GM23248 (cell line): ENCODE measurements at places on chromosomes 11 and 22.

DNA sequence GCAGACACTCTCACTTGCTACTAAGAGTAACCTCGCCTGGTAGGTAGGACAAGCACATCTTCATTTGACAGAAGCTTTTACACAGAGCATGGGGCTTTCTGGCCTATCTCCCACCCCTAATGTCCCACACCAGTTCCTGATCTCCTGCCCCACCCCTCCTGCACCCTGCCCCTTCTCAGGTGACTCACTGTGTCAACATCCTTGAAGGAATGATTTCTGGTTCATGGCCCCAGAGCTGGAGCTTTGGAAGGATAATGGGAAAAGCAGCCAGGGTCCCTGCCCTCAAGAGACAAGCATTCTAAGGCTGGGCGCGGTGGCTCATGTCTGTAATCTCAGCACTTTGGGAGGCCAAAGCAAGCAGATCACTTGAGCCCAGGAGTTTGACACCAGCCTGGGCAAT, 47.2 kb downstream of the LRFN4 start:
- DNase-seq: no peak

DNA sequence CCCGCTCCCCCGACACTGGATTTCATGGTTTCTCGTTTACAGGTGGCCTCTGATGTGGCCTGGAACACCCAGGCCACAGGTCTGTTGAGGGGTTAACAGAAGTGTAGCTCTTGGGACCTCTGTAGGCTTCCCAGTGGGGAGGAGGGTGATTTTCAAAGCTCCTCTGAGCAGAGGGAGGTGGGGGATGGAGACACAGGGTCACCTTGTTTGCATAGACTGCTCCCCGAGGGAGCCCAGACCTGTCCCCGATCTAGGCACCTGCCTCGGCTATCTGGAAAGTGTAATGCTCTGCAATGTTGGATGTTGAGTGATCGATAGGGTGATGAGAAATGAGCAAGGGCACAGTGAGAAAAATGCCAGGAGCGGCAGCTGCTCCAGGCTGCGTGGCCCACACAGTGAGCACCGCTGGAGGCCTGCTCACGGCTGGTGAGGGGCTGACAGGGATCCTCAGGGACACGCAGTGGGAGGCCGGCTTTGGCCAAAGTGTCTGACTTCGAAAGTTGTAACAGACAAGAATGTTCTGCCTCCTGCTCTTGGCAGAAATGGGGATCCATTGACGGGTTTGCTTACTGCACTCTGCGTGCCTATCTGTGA, 594.1 kb downstream of the BRD1 start:
- DNase-seq: no peak

GRCh38 chr11:71372693-71373657, 75.2 kb downstream of the DHCR7 start:
- DNase-seq: peak; percentile 54

DNA sequence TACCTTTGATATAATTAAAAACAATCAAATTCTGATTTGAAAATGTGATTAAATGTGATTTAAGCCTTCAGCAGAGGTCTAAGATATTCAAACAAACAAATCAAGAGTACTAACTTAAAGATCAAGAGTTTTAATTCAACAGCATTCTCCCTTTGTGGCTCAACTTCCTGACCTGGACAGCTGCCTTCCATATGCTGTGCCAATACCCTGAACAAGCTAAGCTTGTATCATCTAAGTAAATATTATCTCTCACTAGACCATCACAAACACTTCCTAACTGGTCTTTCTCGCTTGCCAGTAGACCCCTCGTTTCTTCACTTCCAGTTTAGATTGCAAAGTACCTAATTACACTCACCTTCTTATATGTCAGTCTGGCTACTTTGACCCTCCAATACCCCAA, 35.9 kb upstream of the P4HA3 start:
- peak; percentile 49 for DNase-seq

- DNase-seq: peak; percentile 88
Observed at GRCh38 chr11:116879800-116880625, 42.6 kb upstream of the APOA1 start.

- DNase-seq: peak; percentile 81
Observed at GRCh38 chr11:61138935-61139334, 22.3 kb downstream of the VPS37C start.

DNA sequence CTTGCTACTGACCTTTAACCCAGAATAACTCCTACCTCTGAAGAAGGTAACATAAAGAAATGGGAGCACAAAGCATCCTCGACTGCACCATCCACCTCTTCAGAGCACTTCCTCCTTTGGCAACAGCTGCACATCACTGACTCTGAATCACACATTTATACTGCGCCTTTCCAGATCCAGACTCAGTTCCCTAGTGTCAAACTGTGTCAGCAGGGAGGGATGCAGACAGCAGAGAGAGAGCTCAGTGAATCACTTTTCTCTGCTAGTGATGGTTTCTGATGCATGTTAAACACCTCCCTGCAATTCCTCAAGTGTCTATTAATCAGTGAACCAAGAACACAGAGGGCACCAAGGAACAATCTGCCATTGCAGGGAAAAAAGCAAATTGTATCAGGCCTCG, 118.9 kb downstream of the PLEKHA7 start:
- DNase-seq: no peak

DNA sequence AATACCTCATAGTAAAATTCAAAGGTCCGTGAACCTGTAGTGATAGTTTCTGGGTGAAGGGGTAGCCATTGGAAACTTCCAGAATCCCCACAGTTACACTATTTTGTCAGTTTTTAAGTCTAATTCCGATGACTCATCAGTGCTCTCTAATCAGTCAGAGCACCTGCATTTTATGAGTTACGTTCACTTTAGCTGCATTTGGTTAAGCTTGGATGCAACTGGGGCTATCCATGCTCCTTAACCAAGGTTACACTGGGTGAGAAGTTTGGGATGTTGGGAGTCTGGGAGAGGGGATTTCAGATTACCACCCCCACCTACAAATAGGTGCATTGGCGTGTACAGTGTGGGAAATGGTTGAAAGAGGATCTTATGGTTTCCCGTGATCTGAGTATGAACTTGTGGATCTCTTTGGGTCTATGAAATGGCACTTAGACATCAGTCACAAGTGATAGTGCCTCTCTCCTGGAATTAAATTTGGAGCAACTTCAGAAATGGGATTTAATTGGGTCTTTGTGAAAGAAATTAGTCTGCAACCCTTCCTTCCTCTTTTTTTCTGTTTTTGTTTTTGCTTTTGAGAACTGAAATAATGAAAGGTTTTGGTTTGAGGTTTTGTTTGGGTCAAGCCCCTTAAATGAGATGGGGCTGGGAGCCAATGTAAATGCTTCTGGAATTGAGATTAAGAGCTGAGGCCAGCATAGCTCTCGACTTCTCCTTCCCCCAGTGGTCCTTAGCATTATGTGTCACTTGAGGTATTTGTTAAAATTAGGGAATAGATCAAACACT, 31.5 kb downstream of the EHF start:
- DNase-seq: no peak

- DNase-seq: no peak
Observed at GRCh38 chr11:64800303-64801157, 2.5 kb downstream of the MAP4K2 start.

DNA sequence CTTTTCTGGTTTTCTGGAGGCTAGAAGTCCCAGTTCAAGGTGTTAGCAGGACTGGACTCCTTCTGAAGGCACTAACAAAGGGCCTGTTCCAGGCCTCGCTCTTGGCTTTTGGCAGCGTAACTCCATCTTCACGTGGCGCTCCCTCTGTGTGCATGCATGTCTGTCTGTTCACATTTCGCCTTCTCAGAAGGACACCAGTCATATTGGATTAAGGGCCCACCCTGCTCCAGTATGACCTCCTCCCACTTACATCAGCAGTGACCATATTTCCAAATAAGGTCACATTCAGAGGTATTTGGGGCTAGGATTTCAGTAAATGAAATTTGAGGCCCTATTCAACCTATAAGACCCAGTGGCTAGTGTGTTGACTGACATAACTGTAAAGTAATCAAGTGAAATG, 20.0 kb downstream of the APLP2 start:
- DNase-seq: no peak

- no peak for DNase-seq
Observed at GRCh38 chr11:67024410-67024809, 1.5 kb downstream of the SYT12 start.

- DNase-seq: no peak
Observed at GRCh38 chr11:78740199-78741071, 165.8 kb upstream of the NARS2 start.

DNA sequence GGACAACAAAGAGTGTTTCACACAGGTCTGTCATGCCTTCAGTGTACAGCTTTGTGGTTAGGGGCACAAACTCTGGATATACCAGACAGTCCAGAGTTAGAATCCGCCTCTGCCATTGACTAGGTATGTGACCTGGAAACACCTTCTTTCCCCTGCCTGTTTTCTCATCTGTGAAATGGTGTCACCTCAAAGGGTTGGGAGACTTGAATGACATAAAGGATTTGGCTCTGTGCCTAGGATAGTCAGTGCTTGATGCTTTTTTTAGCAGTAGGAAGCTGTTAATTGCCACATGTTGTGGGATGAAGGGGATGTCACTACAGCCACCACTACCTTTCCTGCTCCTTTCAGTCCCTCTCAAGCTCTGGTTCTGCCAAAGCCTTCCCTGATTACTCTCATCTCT, 17.4 kb upstream of the LRRC55 start:
- no peak for DNase-seq

GRCh38 chr11:100403816-100404215, 283.3 kb upstream of the ARHGAP42 start:
- DNase-seq: no peak

DNA sequence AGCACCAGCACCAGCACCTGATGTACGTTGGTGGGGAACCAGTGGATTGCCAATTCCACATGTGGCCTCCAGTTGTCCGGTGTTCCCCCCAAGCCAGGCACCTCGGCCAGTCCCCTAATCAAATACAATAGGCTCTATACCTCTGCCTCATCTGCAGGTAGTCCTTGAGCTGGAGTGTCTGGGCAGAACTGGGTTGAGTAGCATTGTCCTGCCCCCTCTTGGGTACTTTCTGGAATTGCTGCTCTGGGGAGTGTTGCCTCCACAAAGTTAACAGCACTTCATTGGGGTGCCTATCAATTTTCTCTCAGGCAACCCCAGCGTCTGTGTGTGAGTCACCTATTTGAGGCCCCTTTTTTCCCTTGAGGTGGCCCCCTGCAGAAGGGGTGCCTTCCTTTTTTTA, 413.0 kb upstream of the LARGE1 start:
- no peak for DNase-seq

GRCh38 chr11:60485987-60486386, 6.6 kb upstream of the MS4A12 start:
- no peak for DNase-seq

DNA sequence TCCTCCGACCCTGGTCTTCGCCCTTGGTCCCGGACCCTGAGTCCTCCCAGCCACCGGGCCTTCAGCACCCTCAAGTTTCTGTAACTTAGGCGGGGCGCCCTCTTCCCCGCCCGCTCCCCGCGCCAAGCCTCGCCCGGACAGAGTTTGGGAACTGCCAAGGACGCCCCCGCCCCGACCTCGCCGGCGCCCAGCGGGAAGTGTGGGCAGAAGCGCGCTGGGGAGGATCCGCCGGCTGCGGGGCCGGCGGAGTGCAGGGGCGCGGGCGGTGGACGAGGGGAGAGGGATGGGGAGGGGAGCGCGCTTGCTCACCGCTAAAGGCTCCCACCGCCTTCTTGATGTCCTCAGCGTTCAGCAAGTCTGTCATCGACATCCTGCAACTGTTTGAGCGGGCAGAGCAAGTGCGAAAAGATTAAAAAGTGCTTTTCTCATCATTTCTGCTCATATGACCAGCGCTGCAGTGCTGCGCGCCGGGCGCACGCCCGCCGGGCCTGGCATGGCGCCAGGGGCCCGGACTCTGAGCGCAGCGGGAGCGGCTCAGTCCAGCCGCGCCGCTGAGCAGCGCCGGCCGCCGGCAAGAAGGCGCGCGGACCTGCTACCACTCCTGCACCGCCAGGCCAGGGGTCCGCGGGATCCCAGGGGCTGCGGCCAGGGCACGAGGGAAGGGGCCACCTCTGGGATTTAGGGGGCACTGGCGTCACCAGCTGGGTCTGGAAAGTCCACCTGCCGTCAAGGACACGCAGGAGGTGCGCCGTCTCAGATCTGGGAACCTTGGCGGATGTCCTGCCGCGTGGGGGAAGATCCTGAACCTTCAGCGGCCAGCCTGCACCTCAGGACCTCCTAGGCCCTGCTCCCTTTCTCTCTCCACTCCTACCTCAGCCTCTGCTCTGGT, at the start of gene PVALB:
PVALB (minus strand) TSS at position 400 of the 889 bp plus-strand sequence; CDS start at position 370, 30 bp downstream.
- DNase-seq: peak; percentile 55

GRCh38 chr11:15223318-15223717, 108.6 kb downstream of the INSC start:
- peak; percentile 53 for DNase-seq
